Activated T-cell treated with anti-CD3 and anti-CD28 coated beads for 24 hours (primary cell): ENCODE measurements at places on chromosomes 3 and 15.

DNA sequence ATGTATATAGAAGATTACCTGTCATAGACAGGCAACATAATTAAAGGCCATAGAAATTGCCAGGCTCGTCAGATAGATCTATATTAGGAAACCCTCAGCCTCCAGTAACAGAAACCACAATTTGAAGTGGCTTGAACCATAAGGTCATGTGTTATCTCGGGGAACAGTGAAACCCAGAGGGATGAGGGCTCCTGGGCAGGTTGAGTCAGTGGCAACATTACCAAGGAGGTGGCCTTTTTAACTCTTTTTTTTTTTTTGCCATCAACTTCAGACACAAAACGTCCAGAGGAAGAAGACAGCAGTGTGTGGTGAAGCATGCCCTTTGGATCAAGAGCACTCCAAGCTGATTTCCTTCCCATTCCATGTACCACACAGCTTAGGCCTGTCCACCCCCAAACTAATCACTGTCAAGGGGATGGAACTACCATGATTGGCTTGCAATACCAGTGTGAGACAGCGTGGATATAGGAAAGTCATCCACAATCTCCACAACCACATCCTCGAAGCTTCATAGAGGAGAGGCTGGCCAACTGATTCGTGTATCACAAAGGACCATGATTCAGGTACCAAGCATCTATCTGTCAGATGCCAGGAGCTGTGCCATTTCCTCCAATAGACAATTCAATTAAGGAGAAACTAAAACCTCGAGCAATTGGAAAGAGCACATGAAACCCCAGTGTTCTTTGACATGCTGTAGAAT is 999 bp upstream of the KIF7 start:
- no peak for DNase-seq

GRCh38 chr3:21913791-21914190 is 162.8 kb upstream of the ZNF385D start:
- no peak for DNase-seq

GRCh38 chr15:86229306-86229705 is 149.6 kb downstream of the AGBL1 start:
- no peak for DNase-seq

- DNase-seq = no peak
Measured at GRCh38 chr3:150589759-150590158, 13.4 kb upstream of the SELENOT start.

GRCh38 chr15:67170143-67170925 is 84.1 kb downstream of the AAGAB start:
- no peak for DNase-seq

GRCh38 chr3:193776626-193777358 is 183.8 kb downstream of the OPA1 start:
- no peak for DNase-seq

GRCh38 chr3:118943597-118943996 is 91.0 kb downstream of the IGSF11 start:
- DNase-seq = no peak

DNA sequence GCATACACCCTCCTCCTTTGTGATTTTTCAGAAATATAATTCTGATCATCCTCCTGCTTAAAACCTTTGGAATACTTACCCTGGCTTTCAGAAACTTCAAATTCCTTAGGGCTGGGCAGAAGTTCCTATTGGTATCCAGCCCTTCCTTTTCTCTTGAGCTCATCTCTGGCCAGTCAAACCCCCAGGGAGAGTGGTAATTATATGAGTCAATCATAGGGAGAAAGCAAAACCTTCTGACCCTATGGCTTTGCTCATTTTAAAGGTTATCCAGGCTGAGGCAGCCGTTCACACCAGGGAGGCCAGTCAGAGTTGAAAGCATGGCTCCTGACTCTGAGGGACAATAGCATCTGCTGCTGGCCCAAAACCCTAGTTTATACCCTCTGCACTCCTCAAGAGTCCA is 23.9 kb upstream of the CTNNB1 start:
- no peak for DNase-seq

- DNase-seq = no peak
Measured at GRCh38 chr3:147210676-147211075, 195.7 kb downstream of the ZIC4 start.

DNA sequence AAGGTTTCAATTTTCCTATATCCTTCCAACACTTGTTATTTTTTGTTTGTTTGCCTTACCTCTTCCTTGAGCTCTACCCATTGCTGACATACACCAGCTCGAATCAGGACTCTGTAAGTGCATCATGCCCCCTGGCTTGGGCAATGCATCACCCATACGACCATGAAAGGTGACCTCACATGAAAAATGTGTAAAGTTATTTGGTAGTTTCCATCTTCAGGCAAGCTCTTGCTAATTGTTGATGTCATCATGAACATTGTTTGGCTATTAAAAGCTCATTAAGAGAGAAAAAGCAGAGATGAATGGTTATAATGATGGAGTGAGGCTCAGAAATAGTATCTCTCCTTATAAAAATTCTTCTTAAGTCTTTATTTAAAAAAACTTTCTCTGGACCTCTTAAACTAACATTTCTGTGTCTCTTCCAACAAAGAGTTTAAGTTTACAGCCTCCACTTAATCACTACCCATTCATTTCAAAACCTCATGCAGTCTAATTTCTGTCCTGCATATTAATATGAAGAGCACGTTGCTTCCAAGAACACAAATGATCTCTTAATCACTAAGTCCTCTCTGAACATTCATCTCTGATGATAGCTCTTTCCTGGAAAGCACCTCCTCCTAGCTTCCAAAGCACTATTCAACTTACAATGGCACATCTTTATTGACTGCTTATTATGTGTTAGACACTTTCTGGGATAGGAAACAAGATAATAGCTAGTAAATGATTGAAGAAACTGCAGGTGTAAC is 236.3 kb downstream of the NFKBIZ start:
- no peak for DNase-seq

GRCh38 chr3:58084166-58084565 is 75.9 kb downstream of the FLNB start:
- DNase-seq = no peak

DNA sequence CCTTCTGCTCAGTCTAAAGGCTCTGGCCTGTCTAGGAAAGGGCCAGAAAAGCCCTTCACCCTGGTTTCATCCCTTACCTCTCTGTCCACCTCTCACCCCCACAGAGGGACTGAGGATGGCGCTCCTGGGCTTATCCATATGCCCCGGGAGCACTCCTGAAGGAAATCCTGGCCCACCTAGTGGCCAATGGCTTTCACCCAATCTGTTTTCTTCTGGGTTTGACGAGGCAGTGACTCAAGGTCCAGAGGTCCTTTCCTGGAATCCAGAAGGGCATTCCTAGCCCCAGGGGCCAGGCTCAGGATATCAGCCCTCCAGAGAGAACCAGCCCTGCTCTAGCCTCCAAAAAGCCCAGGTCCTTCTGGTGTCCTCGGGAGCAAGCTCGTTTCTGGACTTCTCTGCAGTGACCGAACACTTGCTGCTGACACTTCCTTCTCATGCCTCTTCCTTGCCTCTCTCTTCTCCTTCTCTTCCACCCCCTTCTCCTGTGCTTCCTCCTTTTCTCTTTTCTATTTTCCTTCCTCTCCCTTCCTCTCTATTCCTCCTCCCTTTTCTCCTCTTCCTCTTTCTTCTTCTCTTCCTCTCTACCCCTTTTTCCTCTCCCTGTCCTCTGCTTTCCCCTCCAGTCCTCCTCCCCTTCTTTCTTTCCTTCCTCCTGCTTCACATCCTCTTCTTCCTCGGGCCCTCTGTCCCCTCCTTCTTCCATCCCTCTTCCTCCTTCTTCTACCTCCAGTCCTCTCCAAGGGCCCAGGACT is 59.6 kb downstream of the RHCG start:
- no peak for DNase-seq

DNA sequence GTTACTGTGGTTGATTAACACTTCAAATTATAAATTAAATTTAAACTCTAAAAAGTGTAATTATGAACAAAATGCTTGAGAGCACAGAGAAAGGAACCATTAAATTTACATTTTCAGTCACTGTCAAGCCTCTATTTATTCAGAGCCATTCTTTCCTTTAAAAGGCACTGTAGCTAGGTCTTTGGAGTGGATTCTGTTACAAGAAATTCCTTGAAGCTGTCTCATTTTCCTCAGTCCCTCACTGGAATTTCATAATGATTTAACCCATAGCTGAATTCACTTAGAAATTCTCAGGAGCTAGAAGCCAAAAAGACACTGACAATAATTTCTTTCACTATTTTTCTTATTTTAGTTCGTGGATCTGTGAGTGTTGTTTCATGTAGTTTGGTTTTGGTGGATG is 81.2 kb upstream of the TCF12 start:
- no peak for DNase-seq

DNA sequence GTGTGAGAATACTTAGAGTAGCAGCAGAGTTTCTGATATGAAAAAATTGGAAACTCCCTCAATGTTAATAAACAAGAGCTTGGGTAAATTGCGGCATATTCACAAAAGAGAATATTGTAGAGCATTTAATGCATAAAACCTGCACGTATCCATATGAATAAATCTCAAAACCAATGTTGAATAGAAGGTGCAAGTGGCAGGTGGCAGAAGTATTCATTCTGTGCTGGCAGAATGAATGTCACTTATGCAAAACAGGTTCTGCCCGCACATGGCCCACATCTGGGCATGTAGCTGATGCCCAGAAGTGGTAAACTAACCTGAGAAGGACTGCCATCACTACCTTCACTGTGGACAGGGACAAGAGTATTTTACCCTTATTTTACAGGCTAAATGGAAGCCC is 14.1 kb upstream of the PRSS50 start:
- DNase-seq = no peak

DNA sequence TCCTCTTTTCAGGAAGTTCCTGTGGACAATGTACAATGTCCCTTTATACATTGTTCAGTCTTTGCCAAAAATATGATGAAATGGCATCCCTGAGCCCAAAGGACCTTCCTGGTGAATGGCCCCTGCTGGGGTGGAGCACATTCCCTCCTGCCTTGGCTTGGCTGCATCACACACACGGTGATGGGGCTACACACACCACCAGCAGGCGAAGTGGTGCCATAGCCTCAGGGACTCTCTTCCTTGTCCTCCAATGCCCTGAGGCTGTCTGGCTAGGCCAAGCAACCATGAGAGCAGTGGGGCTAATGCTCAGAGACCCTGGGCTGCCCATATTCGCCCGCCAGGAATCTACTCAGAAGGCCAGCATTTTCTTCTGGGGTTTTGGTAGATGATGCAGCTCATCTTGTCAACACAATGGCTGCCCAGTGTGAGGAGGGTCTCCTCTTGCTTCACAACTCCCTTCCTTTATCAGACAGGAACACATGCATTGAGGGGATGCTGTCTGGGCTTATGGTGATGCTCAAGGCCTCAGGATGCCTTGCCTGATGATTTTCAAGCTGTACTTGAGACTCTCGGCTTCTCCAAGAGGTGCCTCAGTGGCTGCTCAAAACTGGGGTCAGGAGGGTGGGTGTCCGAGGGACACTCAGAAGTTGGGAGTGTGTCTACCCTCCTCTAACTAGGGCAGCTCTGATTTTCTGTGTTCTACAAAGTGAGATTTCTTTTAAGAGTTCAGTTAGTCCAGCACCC is 40.9 kb upstream of the EPHB1 start:
- DNase-seq = no peak

DNA sequence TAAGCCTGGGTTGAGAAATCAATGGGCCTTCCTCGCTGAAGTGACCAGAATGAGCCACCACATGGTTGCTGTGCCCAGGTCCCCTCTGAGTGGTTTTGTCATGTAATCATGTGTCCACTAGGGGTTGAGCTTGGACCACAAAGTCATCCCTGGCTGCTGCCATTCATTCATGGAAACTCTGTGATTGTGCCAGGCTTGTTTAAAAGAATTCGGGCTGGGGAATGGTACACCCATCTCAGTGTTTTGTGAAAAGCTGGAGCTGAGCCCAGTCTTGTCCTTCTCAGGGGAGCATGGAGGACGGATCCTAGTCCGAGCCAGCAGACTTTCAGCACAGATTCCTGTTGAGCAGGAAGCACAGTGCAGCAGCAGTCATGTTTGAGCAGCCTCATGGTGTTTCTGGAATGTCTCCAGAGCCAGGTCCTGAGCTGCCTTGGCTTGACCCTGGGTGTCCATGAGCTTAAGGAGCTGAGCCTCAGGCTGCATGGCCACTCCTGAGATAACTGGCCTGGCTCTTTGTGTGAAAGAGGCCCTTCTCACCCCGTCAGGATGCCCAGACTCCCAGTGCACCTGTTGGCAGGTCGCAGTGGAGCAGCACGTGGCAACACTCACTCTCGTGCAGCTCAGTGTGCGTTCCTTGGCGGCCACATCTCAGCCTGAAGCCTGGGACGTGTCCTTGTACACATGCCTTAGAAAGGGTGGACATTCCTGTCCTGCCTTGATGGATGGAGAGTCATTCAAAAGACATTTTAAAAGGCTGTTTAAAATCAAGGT is 260.3 kb upstream of the TPM1 start:
- no peak for DNase-seq

GRCh38 chr15:68304589-68305337 is 27.2 kb downstream of the FEM1B start:
- DNase-seq = no peak

GRCh38 chr15:70066447-70066846 is 31.3 kb downstream of the TLE3 start:
- DNase-seq = no peak

DNA sequence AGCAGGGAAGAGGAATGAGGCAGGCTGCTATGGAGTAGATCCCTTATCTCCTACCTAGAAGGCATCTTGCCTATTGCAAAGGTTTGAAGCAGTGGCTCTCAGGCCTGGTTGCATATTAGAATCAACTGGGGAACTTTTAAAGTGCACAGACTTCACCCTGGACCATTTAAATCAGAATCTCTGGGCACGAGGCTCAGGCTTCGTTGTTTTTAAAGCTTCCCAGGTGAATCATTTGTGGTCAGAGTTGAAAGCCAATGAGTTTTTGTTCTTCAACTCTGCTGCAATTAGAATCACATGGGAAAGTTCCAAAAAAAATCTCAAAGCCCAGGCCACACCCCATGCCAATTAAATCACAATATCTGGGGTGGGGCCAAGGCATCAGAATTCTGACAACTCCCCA is 773.1 kb downstream of the AGBL1 start:
- DNase-seq = no peak

DNA sequence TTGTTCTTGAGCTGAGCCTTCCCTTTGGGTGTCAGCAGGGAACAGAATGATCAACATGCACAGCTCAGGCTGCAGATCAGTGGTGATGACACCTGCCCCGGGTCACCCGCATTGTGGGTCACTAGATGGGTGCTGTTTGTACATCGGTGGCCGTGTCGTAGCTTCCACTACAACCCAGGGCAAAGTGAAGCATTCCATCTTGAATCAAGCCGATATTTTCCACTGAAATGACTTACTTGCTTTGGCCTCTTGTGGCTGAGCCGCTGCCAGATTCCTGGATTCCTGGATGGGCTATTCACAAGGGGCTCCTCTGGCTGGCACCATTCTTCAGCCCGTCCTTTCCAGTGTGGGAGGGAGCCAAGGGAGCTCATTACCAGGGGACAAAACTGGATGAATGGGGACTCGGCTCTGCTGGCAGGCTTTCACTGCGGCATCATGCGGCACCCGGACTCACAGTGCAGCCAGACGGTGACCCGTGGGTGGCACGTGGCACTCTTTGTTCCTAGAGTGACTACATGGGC is 65.6 kb downstream of the SLCO3A1 start:
- DNase-seq = no peak

DNA sequence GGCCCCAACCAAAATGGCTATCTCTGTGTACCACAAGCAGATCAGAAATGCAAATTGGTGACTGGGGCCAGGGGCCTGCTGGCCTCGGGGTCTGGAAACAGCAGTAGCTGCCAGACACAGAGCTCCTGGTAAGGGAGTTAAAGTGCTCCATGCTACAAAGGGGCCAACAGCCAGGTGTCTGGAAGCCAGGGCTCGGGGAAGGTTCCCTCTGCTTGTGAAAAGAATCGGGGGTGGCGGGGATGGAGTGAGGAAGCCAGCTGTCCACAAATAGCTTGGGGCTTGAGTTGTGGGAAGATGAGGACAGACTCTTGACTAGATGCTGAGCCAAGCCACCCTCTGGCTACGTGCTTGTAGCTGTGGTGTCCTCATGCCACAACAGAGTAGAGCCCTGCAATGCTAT is 39.3 kb downstream of the CHRD start:
- no peak for DNase-seq
